ENCODE measurements at places on chromosomes 6 and 20.

DNA sequence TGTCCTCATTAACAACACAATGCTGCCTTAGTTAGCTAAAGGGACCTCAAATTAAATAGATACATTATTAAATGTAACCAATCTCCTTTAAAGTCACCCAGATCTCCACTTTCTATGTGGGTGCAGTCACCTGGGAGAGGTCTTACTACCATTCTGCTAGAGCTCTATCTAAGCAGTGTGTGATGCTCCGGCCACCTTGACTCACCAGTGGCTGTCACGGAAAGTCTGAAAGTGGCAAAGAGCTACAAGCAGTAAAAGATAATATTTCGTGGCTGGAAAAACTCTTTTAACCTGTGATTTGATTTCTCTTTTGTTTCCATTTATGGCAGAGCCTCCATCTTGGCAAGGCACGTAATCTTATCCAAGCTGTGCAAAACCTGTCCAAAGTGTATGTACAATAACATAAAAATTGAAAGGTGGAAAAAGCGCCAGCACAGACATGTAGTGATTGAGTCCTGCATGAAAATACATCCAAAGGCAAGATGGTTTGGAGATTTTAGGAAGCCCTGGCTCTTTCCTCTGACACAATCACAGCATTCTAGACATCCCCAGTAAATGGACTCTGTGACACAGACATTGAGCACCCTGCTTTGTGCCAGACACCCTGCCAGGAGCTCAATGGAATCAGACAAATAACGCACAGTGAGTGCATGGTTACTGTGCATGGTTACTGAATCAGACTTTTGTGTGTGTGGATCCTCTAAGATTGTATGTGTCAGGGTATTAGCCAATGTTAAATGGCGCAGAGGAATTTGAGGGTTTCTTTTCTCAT lies 116.6 kb downstream of the ADAT2 start:
- no peak for DNase-seq

DNA sequence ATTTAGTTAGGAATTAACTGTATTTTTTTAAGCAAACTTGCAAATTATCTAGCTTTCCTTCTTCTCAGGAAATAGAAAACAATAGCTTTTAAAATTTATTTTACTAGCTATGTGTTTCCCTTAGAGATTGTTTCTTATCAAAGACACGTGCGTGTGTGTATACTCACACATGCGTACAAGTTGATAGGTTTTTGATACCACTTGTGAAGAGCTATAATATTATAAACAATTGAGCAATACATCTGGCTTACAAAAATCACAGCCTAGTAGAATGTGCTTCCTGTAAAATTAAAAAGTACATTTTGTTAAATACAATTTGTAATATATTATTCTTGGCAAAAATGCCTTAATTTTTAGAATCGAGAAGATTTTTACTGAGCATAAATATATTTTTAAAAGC lies 33.9 kb downstream of the COL12A1 start:
- no peak for DNase-seq

DNA sequence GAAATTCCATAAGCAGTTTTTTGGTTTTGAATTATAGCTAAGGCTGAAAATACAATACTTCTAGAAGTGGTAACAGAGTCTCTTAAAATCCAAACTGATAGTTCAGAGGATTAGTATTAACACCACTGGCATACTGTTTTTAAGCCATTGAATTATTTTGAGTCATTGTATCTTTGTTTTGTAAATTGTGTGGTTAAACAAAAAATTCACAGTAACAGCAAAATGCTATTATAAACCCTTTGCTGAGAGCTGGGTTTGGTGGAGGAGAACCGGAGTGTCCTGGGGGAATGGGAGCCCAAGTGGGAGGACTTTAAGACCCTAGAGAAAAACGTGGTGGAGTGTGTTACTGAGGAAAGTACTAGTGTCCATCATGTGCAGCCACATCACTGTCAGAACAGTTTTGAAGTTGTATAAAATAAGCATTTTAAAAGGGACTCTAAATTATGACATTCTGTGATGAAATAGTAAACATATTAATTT lies 125.1 kb downstream of the LRRC1 start:
- no peak for DNase-seq

DNA sequence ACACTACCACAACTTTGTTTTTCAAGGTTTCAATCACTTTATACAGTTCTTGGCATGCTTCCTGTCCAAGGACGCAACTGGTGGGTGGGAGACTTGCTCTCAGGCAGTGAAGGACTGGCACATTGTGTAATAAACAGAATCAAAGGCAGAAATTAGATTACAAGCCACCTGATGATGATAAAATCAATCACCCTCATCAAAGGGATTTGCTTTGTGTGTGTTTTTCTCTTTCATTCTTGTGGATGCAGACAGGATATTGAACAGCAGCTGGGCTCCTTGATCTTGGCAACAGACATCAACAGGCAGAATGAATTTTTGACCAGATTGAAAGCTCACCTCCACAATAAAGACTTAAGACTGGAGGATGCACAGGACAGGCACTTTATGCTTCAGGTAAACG lies 71.4 kb downstream of the MTFR2 start:
- no peak for DNase-seq

DNA sequence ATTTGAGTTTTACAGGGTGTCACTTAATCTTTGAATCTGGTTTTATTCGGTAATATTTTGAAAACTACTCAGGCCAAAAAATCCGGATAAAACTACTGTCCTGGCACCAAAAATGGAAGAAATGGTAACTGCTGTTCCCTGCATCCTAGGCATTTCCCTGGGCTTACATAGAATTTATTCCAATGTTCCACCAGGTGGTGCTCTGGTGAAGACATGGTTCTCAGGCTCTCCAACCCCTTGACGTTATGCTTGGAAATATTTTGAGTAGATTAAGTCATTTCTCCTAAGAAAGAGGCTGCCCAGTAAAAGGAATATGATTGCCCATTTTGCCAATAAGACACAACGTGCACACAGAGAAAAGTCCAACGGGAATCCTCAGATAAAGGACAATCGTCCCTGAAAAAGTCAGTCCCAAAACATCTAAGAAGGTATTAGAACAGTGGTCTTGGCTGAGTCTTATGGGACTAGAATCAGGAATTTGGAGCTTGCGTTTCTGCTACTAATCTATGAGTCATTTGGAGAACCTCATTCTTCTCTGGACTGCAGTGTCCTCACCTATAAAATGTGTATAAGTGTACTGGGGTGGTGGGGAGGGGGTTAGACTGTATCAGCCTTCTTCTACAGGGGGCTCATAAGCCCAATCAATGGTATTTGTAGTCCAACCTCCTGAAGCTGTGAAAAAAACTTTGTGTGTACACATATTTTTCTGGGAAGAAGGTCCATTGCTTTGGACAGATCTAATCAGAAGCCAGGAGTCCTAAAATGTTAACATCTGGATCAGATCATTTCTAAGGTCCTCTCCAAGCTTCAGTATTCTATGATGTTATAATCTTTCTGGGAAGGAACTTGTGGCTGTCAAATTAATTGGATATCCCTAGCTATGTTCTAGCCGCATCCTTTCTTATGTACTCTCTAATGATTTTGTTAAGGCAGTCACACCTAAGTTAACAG lies 131.0 kb upstream of the BMP2 start:
- DNase-seq, result no peak

- no peak for DNase-seq
These were observed 304.5 kb downstream of the EYS start for GRCh38 chr6:65402564-65402963.

DNA sequence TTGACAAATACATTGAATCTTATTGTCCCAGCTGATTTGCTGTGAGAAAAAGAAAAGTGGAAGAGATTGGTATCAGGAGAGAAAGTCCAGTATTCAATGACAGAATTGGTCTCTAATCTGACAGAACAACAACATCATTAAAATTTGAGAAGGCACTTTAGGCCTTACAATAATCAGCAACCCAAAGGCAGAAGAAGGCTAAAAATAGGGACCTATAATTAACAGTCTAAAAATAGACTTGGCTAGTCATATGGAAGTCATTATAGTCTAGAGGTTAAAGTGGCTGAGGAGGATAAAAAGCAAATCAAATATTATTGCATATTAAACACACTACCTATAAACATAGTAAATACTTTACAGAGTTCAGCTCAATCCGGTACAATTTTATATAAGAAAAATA lies 393.6 kb upstream of the JAG1 start:
- DNase-seq, result no peak

DNA sequence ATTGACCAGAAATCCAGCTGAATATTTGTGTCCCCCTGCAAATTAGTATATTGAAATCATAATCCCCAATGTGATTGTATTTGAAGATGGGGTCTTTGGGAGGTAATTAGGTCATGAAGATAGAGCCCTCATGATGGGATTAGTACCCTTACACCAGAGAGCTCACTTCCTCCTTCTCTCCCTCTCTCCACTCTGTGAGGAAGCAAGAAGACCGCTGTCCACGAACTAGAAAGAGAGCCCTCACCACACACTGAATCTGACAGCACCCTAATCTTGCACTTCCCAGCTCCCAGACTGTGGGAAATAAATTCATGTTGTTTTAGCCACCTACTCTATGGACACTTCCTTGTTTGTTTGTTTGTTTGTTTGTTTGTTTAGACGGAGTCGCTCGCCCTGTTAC lies 11.9 kb upstream of the PLAGL1 start:
- no peak for DNase-seq

GRCh38 chr6:20771409-20771808 lies 237.2 kb downstream of the CDKAL1 start:
- no peak for DNase-seq

DNA sequence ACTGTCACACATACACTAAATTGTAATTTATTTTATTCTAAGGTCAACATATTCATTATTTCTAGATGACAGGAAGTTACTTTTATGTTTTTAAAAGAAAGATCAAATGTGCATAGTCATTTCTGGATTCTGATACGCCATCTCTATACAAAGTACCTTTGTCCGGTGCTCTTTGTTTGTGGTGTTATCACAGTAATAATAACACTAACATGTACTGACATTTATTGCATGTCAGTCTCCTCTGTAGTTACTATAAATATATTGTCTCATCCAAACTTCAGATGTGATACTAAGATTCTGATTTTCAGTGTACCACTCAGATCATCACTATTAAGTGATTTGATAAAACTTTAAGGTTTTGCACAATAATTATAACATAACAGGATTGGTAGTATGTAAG lies 90.3 kb upstream of the TPD52L1 start:
- no peak for DNase-seq

- DNase-seq, result no peak
These were observed 240.9 kb upstream of the RREB1 start for GRCh38 chr6:6866656-6867403.

GRCh38 chr6:72547020-72547419 lies 74.8 kb upstream of the KCNQ5 start:
- no peak for DNase-seq

DNA sequence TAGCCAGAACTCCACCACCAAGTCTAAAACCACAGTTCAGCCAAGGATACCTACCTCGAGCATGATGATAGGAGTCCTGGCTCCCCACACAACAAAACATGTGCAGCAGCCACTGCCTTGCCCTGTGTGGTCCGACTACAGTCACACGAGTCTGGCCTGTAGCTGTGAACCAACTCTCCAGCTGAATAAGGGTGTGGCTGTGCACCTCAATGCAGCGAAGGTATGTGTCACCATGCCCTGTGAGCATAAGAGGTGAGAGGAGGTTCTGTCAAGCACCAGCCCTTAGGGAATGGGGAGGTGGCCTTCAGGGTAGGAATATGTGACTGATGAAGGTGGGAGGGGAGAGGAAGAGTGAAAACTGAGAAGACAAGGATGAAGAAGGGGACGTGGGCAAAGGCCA lies 16.7 kb upstream of the KHDC1L start:
- DNase-seq, result no peak

DNA sequence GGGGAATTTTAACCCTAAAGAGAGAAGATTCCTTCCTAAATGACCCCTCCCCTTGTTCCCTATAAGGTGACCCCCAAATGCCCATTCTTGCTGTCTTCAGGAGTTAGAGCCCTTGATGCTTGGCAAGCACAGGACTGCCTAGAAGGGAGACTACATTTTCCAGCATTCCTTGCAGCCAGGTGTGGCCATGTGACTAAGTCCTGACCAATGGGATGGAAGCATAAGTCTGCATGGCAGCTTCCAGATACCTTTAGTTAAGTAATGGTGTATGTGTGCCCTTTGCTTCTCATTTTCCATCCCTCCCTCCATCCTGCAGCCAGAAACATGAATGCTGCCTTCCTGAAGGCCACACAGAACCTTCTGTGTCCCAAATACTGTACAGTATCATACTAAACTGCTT lies 5.5 kb downstream of the BFSP1 start:
- DNase-seq, result peak; percentile 59

DNA sequence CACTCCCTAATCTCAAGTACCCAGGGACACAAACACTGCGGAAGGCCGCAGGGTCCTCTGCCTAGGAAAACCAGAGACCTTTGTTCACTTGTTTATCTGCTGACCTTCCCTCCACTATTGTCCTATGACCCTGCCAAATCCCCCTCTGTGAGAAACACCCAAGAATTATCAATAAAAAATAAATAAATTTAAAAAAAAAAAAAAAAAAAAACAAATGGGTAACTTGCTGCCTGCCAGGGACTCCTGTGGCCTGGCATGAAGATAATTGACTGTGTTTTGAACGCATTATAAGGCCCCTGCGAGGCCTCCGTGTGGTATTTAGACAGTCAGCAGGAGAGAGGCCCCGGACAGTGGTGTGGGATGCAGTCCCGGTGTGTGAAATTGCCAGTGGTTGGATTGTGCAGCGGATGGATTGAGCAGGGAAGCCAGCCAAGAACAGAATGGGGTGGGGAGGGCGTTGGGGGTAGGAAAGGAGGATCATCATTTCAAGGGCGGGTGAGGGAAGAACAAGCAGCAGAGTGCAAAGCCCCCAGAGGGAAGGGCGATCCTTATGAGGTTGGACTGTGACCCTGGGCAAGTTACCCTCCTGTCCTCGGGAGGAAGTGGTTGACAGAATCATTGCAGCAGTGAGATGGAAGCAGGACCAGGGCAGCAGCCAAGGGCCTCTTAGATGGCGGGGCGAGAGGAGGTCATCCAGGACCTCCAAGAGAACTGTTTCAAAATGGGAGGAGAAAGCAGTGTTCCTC lies 43.3 kb downstream of the PPARD start:
- no peak for DNase-seq

GRCh38 chr6:89379281-89379680 lies 26.8 kb upstream of the UBE2J1 start:
- no peak for DNase-seq

- DNase-seq, result no peak
These were observed 46.6 kb upstream of the TFAP2C start for GRCh38 chr20:56582542-56582941.

GRCh38 chr6:166266336-166266735 lies 41.9 kb downstream of the PRR18 start:
- DNase-seq, result no peak

GRCh38 chr6:36751091-36751490 lies 53.5 kb downstream of the RAB44 start:
- no peak for DNase-seq

DNA sequence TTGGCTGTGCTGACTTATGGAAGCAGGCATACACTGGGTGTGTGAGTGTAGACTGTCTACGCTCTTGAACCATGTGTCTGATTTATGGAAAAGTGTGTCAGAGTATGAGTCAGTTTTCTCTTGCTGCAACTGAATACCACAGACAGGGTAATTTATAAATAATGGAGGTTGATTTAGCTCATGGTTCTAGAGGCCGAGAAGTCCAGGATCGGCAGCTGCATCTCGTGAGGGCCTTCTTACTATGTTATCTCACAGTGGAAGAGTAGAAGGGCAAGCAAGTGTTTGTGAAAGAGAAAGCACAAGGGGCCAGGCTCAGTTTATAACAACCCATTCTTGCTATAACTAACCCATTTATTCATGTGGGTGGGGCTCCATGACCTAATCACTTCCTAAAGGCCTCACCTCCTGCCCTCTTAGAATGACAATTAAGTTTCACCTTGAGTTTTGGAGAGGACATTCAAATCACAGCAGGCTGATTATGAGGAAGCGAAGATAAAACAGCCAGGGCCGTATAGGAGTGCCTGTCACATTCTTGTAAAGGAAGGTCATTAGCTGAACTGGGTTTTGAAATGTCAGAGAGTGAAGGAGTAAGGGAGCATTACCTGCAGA lies 6.7 kb downstream of the GPR31 start:
- no peak for DNase-seq
